ENCODE measurements at places on chromosomes 7 and 10.

DNA sequence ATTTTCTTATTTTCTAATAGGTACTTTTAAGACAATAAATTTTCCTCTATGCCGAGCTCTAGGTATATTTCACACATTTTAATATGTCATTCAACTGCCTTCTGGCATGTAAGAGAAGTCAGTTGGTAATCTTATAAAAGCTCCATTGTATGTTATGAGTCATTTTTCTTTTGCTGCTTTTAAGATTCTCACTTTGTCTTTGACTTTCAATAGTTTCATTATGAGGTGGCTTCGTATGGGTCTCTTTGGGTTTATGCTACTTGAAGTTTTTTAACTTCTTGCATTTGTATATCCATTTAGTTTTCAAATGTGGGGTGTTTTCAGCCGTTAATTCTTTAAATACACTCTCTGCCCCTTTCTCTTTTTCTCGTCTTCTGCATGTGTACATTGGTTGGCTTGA, 80.5 kb downstream of the ABCA13 start:
- no peaks in the 10 kb centered on the region for H3K36me3 ChIP-seq
- DNase-seq, result no peak
- H3K27ac ChIP-seq, result no peak overlapping the region
- no peak overlapping the region for H3K4me3 ChIP-seq

GRCh38 chr10:93554760-93555432, 11.6 kb upstream of the FFAR4 start:
- H3K4me1 ChIP-seq, result no peaks in the 10 kb centered on the region
- no peaks in the 10 kb centered on the region for H3K36me3 ChIP-seq
- no peak overlapping the region for H3K27ac ChIP-seq
- peak; percentile 70 for DNase-seq
- no peak overlapping the region for H3K4me3 ChIP-seq
- H3K27me3 ChIP-seq, result peaks cover 3% of the 10 kb centered on the region

- peak overlapping the region; percentile 59 for H3K27ac ChIP-seq
- peak; percentile 14 for DNase-seq
- no peaks in the 10 kb centered on the region for H3K36me3 ChIP-seq
- H3K4me3 ChIP-seq, result no peak overlapping the region
These were observed 23.7 kb upstream of the ITGB1 start for GRCh38 chr10:32981760-32982159.

DNA sequence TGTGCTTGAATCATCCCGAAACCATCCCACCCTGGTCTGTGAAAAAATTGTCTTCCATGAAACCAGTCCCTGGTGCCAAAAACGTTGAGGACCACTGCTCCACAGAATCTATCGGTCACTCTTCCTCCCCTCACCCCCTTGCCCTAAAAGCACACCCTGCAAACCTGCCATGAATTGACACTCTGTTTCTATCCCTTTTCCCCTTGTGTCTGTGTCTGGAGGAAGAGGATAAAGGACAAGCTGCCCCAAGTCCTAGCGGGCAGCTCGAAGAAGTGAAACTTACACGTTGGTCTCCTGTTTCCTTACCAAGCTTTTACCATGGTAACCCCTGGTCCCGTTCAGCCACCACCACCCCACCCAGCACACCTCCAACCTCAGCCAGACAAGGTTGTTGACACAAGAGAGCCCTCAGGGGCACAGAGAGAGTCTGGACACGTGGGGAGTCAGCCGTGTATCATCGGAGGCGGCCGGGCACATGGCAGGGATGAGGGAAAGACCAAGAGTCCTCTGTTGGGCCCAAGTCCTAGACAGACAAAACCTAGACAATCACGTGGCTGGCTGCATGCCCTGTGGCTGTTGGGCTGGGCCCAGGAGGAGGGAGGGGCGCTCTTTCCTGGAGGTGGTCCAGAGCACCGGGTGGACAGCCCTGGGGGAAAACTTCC, 784 bp upstream of the SERPINE1 start:
- H3K36me3 ChIP-seq, result no peaks in the 10 kb centered on the region
- H3K27ac ChIP-seq, result no peak overlapping the region
- peaks cover 59% of the 10 kb centered on the region for H3K27me3 ChIP-seq
- DNase-seq, result peak; percentile 33

GRCh38 chr10:36526033-36526432, 599.4 kb upstream of the ANKRD30A start:
- no peaks in the 10 kb centered on the region for H3K36me3 ChIP-seq
- no peaks in the 10 kb centered on the region for H3K27me3 ChIP-seq
- no peak for DNase-seq

- H3K4me3 ChIP-seq, result no peak overlapping the region
- H3K27me3 ChIP-seq, result no peaks in the 10 kb centered on the region
- H3K27ac ChIP-seq, result no peak overlapping the region
- DNase-seq, result no peak
- H3K4me1 ChIP-seq, result no peaks in the 10 kb centered on the region
These were observed 322.2 kb upstream of the ANKRD30A start for GRCh38 chr10:36803229-36803628.

DNA sequence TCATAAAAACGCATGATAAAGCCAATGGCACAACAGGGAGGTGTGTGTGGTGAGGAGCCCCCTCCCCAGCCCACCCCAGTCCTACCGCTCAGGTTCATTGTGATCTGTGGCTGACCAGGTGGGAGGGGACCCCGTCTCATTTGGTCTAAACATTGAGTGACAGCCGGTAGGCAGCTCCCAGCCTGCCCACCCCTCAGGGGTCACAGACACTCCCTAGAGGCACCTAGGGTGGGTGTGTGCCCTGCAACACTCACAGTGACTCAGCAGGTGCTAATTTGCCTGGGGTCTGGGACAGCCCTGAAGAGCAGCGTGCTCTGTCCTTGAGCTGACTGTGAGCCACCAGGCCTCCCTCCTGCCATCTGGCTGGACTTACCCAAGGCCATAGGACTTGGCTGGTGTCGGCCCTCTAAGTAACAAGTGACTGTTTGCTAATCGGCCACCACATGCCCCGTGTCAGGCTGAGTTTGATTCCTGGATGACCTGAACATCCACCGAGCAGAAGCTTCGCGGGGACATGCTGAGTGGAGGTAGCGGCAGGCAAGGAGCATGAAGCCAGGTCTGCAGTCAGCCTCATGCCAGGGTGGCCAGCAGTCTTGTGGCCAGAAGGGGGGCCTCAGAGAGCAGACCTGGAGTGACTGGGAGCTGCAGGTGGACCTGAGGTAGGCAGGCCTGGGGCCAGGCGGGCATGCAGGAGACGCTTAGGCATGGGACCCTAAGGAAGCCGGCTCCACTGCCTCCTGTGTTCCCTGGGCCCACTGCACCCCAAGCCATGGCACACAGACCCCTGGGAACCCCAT, 282.3 kb upstream of the SHH start:
- no peak overlapping the region for H3K4me3 ChIP-seq
- no peak for DNase-seq
- H3K27ac ChIP-seq, result no peak overlapping the region
- H3K36me3 ChIP-seq, result peaks cover 2% of the 10 kb centered on the region
- H3K4me1 ChIP-seq, result peaks cover 43% of the 10 kb centered on the region
- H3K27me3 ChIP-seq, result peaks cover 7% of the 10 kb centered on the region

GRCh38 chr7:7808626-7809025, 90.2 kb upstream of the RPA3 start:
- no peak overlapping the region for H3K27ac ChIP-seq
- no peak overlapping the region for H3K4me3 ChIP-seq
- no peak for DNase-seq
- no peaks in the 10 kb centered on the region for H3K27me3 ChIP-seq
- peaks cover 9% of the 10 kb centered on the region for H3K36me3 ChIP-seq
- H3K4me1 ChIP-seq, result no peaks in the 10 kb centered on the region

DNA sequence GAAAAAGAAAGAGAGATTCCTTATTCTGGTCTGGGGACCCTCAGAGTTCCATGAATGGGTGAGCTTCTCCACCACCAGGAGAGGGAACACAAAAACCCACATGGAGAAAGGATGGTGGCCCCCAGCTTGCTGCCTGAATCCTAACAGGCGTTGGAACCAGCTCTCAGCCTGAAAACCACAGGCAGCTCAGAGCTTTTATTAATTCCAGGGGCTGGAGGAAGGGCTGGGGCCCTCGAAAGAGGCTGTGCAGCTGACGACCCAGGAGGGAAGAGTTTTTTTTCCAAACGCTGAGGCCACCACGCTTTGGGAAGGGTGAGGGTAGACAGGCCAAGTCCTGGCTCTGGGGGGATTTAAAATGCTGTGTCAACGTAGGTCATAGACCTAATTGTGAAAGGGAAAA, 10.8 kb upstream of the ELN start:
- H3K27ac ChIP-seq, result no peak overlapping the region
- no peaks in the 10 kb centered on the region for H3K36me3 ChIP-seq
- no peak for DNase-seq
- peaks cover 3% of the 10 kb centered on the region for H3K27me3 ChIP-seq
- no peaks in the 10 kb centered on the region for H3K4me1 ChIP-seq
- no peak overlapping the region for H3K4me3 ChIP-seq

DNA sequence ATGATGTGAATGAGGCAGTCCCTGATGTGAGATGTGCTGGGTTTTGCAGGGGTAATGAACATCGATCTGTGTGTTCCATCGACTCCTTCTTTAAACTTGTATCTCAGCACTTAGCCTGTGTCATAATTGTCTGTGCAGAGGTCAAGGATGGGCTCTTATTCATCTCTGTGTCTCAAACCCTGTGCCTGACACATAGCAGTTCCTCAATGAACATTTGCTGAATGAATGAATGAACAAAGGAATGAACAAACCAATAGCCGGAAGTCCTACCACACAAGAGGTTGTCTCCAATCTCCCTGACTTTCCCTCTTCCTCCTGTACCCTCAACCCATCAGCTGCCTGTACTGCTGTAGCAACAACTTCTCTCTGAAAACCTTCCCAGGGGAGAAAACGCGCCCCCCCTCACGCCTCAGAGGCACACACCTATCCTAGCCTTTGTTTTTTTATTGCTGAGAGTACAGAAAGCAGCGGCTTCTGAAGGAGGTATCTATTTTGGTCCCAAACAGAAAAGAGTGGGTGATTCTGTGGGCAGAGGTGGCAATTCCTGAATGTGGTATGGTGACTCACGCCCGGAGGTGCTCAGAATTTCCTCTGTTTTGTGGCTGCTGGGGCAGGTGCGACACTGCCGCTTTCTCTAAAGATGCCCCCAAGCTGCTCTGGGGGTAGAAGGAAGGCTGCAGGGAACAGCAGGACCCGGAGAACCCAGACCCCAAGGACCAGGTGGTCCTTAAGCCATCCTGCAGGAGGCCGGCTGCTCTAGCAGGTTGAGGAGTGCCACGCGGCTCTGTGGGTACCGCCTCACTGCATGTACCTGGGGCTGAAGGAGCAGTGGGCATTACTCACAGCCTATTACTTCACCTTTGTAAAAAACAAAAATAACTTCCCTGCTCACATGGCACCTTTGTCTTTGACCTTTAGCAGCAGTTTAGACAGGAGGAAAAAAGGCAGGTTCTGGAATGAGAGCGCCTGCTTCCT, 9.6 kb downstream of the IL2RA start:
- peaks cover 83% of the 10 kb centered on the region for H3K4me1 ChIP-seq
- H3K4me3 ChIP-seq, result peak overlapping the region; percentile 76
- H3K27me3 ChIP-seq, result no peaks in the 10 kb centered on the region
- peak overlapping the region; percentile 91 for H3K27ac ChIP-seq
- peaks cover 86% of the 10 kb centered on the region for H3K36me3 ChIP-seq

- H3K27me3 ChIP-seq, result peaks cover 7% of the 10 kb centered on the region
- H3K36me3 ChIP-seq, result no peaks in the 10 kb centered on the region
- no peaks in the 10 kb centered on the region for H3K4me1 ChIP-seq
- H3K4me3 ChIP-seq, result no peak overlapping the region
- H3K27ac ChIP-seq, result no peak overlapping the region
These were observed 18.3 kb downstream of the CYP26A1 start for GRCh38 chr10:93091960-93092359.

DNA sequence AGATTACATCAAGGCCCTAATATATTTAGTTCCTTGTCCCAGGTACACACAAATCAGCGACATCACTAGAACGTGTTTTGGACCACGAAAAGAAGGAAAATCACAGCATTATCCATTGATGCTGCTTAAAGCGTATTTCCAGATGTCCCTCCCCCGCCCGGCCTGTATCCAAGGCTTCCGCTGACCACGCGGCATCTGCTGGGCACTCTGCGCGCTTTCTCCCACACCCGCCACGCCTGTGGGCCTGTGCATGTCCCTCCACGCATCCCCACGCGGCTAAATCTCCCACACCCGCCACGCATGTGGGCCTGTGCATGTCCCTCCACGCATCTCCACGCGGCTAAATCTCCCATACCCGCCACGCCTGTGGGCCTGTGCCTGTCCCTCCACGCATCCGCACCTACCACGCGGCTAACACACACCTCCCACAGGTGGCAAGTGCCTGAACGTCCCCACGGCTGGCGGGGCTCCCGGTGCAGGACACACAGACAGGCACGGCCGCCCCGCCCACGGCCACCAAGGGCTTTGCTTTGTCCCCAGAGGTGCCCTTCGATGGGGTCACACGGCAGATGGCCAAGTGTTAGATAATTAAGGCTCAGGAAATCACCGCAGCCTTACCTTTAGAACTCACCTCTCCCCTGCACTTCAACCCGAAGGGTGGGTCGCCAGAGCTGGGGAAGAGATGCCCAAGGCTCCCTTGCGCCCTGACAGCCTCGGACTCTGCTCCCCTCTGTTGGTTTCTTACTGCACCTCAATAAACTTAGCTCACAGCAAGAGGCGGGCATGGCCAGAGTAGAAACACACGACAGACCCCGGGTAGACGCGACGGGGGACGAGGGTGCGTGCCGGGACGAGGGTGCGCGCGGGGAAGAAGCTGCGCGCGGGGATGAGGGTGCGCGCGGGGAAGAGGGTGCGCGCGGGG, 49.5 kb downstream of the DIP2C start:
- no peaks in the 10 kb centered on the region for H3K36me3 ChIP-seq
- no peaks in the 10 kb centered on the region for H3K4me1 ChIP-seq
- H3K27me3 ChIP-seq, result peaks cover 9% of the 10 kb centered on the region
- DNase-seq, result no peak

GRCh38 chr7:39656415-39656814, 33.0 kb downstream of the RALA start:
- no peak overlapping the region for H3K4me3 ChIP-seq
- no peak for DNase-seq
- H3K27me3 ChIP-seq, result no peaks in the 10 kb centered on the region
- H3K4me1 ChIP-seq, result peaks cover 22% of the 10 kb centered on the region
- peaks cover 23% of the 10 kb centered on the region for H3K36me3 ChIP-seq
- H3K27ac ChIP-seq, result no peak overlapping the region

DNA sequence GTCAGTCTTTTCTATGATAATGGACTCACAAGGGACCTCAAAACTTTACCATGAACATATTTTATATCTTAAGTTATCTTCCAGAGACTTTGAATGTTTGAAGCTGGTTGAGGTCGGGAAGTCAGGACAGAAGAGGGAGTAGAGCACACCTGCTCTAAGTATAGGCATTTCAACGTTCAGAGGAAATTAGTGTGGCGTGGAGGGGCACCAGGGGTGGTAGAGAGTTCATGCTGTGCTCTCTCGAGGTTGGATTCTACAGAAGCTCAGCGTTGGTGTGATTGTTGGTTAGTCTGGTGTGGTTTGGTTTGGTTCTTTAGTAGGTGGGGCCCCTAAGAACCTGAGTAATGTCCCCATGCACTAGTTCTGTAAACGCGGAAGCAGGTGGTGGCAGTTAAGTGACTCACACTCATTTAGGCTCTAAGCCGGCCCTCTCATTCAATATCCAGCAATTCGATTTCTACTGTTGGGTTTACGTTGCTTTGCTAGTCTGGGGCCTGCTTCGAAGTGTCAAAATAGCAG, 19.8 kb downstream of the CNTNAP2 start:
- H3K27ac ChIP-seq, result no peak overlapping the region
- no peaks in the 10 kb centered on the region for H3K27me3 ChIP-seq
- H3K4me3 ChIP-seq, result no peak overlapping the region
- DNase-seq, result no peak
- H3K36me3 ChIP-seq, result no peaks in the 10 kb centered on the region

- no peak overlapping the region for H3K27ac ChIP-seq
- no peaks in the 10 kb centered on the region for H3K4me1 ChIP-seq
- H3K27me3 ChIP-seq, result no peaks in the 10 kb centered on the region
- no peaks in the 10 kb centered on the region for H3K36me3 ChIP-seq
These were observed 267.8 kb upstream of the MYO3A start for GRCh38 chr10:25666276-25666675.

- no peak for DNase-seq
- H3K27me3 ChIP-seq, result peaks cover 35% of the 10 kb centered on the region
- peaks cover 13% of the 10 kb centered on the region for H3K4me1 ChIP-seq
These were observed 9.7 kb downstream of the CALY start for GRCh38 chr10:133326745-133327650.

All from activated CD8-positive, alpha-beta T cell treated with anti-CD3 and anti-CD28 coated beads for 36 hours (primary cell).